T follicular helper cell (primary cell): ENCODE measurements at places on chromosomes 5 and 9.

- no peak for DNase-seq
These were observed 136.0 kb downstream of the SMARCA2 start for GRCh38 chr9:2151171-2151570.

DNA sequence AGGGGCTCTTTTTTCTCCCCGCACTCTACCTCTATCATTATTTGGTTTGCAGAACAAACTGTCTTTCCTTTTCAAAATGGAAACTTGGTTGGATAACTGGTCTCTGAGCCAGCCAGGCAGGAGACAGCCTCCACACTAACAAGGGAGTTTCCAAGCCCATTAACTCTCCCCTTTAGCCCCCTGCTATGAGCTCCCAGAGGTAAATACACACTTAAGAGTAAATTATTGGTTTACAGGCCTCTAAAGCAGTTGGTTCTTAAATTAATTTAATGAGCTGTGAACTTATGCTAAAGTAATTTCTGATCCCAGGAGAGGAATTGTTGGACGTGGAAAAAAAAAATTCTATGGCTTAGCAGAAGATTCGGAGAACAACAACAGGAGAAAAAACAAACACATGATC, 30.3 kb downstream of the EPB41L4A start:
- DNase-seq: no peak

DNA sequence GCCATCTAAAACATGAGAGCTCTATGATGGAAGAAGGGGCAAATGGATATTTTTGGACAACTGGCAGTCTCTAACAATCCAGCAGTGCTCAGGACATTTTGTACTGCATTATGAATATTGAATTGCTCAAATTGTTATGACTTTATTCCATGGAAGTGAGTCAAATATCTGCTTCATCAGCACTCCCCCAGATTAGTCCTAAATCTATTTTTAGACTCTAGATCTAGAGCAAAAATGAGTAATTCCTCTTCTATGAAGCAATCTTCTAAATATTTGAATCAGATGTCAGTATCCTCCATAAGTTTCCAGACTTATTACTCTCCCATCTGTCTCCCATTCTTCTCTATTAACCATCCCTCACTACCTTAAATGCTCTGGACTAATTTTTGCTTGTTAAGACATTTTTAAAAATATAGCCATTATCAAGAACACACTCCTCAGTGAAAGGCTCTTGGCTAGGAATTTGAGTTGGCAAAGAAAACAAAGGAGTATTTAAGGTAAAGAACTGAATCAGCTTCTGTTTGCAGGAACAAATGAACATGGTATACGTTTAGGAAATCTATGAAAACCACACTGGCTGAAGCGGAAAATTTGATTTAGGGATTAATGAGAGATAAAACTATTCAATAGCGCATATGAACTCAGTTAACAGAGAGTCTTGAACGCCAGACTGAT, 300.9 kb downstream of the MCTP1 start:
- DNase-seq: no peak

GRCh38 chr9:20200581-20200980, 411.7 kb upstream of the SLC24A2 start:
- no peak for DNase-seq

- DNase-seq: no peak
These were observed 26.1 kb downstream of the FBXO4 start for GRCh38 chr5:41951224-41951623.

DNA sequence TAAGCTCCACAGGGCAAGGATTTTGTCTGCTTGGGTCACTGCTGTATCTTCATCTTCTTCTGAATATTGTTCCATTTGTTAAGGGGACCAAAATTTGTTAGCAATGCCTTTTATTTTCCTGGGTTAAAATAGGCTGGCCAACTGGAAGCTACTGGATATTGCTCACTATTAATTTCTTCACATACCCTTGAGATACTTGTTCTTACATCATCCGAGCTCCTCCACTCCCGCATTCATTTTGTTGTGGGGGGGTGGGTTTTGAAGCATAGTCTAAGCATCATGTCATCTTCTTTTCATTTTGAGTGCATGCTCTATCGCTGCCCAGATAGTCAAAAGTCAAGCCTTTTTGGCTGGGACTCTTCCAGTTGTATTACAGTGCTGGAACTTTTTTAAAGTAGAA, 42.5 kb upstream of the PIK3R1 start:
- DNase-seq: no peak

DNA sequence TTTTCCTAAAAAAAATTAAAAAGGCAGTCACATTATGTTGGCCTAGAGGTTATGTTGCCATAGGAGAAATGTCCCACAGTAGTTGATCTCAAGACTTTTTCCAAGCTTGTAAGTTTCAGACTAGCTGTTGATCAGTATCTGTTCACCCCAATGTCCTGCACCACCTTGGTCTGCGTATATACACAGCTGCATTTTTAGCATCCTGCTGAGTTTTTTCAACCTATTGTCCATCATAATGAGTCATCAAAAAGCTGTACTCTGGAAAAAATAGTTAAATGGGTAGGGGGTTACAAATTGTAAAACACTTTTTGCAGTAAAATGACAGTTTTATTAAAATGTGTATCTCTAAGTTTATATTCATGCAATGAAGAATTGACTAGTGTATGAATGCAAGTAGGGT, 53.2 kb upstream of the TMEM171 start:
- DNase-seq: no peak

- no peak for DNase-seq
These were observed 15.0 kb upstream of the PFDN1 start for GRCh38 chr5:140317859-140318258.
